ENCODE measurements at places on chromosomes 16 and 17.
A peak's percentile ranks its signal among the peaks of the same experiment; 100 is the strongest.

GRCh38 chr17:37640015-37640414 is 3.2 kb downstream of the DDX52 start:
- no peak for DNase-seq

DNA sequence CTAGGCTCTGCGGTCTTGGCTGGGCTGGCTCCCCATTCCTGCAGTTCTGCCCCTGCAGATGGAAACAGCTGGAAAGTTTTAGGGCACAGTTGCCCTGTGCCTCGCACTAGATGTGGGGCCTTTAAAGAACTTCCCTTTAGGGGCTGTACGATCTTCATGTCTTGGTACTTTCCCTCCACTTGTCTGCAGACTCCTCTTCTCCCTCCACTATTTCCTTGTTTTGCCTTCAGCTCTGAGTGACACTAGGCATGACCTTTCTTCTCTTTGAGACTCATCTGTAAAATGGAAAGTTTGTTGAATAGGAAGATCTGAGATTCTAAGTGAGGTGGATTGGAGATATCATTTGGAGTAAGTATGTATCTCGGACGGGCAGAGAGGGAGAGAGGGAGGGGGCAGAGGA is 6.3 kb upstream of the TAC4 start:
- no peak for DNase-seq

GRCh38 chr17:75684924-75685323 is 17.8 kb downstream of the SAP30BP start:
- DNase-seq: peak; percentile 80

- no peak for DNase-seq
Observed at GRCh38 chr17:43517161-43517560, 29.0 kb downstream of the ETV4 start.

DNA sequence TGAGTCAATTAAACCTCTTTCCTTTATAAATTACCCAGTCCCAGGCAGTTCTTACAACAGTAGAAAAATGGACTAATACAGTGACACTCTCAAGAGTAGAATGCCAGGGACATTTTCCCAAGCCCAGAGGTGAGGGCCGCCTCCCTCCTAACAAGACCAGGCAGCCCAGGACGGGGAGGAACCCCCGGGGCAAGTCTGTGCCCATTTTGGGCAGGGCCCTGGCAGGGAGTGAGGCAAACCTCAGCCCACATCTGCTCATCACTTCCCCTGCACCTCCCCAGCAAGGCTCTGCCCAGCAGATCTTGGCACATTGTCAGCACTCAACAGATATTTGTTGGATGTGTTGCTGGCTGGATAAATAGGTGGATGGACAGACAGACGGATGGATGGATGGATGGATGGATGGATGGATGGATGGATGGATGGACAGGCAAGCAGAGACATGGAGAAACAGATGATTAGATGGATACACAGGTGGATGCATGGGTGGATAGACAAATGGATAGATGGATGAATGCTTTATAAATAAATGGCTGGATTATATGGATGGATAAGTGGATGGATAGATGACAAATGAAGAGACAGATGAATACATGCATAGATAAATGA is 271.3 kb downstream of the PARN start:
- DNase-seq: no peak

GRCh38 chr17:58364270-58364942 is 12.4 kb upstream of the SUPT4H1 start:
- no peak for DNase-seq

DNA sequence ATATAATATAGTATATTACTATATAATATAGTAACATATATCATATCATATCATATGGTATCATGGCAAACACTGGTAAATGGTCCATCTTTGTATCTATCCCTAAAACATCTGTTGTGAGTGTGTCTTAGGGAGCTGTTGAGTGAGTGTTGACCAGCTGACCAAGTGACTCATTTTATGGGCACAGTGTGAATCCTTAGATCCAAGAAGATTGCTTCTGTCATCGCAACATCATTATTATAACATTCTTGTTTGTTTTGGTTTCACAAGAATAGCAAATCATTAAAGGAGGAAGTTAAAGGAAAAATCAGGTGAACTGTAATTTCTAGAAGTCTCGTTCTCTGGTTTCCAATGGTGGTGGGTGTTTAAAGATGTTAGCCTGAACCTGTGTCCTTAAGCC is 11.7 kb upstream of the MAF start:
- no peak for DNase-seq

DNA sequence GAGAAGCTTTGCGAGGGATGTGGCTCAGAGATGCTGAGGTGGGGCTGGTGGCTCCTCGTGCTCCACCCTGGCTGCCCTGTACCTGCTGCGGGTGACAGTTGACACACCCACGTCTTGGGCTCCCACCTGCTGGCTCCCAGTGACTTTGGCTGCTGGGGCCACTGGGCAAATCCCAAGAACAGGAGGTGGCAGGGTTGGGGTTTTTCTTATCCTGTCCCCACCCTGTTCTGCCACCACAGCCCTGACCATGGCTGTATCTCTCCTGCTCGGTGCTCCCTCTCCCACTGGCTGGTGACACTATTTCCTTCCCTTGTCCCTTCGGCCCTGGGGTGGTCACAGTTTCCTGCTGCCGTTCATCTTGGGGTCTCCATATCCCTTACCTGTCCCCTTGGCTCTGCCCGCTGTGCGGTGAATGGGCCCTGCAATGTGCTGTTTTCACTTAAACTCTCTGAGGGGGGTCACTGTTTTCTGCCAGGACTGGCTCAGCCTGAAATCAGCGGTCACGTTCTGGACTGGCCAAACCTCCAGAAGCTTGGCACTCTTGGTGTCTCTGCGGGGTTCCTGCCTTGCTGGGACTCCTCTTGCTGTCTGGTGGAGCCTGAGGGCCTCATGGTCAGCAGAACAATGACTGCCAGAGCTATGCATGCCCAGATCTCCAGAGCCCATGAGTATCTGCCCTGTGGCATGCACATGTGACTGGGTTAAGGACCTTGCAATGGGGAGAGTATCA is 144.2 kb downstream of the IRF8 start:
- no peak for DNase-seq

GRCh38 chr16:53832896-53833544 is 129.1 kb downstream of the FTO start:
- no peak for DNase-seq

DNA sequence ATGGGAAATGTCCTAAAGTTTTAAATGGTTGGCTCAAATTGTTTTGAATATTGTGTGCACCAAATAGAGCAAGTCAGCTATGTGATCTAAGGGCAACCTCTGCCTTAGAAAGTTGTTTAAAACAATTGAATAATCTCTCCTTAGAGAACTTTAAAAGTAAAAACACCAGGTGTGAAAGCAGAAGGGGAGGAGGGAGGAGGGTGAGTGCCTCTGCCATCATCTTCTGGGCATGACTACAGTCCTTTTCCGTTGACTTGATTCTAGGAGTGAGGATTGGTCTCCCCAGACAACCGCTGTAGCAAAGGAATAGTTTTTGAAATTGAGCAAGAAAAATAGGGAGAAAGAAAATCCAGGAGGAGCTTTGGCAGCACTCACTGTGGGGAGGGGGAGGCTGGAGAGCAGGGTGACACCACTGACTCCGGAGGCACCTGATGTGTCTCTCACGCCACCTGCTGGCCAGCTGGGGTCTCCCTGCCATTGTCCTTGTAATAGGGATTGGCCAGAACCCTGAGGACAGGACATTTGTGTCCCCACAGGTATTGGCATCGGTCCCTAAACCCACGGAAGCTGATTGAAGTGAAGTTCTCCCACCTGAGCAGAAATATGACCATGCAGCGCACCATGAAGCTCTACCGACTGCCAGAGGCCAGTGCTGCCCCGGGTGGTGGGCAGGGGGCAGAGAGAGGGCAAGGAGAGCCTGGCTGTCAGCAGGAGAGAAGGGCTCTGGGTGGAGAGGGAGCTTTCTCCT is 33.3 kb downstream of the PLCD3 start:
- DNase-seq: peak; percentile 54

DNA sequence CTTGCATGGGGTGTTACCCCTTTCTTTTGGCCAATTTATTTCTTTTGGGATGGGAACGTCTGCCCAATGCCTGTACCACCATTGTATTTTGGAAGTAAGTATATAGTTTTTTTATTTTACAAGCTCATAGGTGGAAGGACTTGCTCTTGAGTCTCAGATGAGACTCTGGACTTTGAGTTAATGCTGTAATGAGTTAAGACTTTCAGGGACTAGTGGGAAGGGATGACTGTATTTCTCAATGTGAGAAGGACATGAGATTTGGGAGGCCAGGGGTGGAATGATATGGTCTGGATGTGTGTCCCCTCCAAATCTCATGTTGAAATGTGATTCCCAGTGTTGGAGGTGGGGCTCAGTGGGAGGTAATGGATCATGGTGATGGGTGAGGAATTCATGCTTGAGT is 49.1 kb downstream of the HNF1B start:
- no peak for DNase-seq

DNA sequence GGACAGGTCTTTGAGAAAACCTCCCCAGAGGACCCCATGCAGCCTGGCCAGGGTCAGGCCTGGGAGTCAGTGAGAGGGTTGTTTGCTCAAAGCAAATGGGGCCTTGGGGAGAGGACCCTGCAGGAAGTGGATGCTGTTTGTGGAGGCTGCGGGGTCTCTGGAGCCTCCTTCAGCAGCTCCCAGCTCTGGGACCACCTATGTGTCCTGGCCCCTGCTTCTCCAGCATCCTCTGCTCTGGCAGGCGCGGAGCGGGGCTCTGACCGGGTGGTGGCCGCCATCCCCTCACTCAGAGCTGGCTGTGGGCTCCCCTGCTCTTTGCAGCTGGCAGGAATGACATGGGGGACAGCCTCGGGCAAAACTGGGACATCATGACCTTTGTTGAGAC is 29.8 kb upstream of the CIBAR2 start:
- no peak for DNase-seq

- DNase-seq: no peak
Observed at GRCh38 chr17:55354941-55355340, 66.7 kb downstream of the MMD start.

DNA sequence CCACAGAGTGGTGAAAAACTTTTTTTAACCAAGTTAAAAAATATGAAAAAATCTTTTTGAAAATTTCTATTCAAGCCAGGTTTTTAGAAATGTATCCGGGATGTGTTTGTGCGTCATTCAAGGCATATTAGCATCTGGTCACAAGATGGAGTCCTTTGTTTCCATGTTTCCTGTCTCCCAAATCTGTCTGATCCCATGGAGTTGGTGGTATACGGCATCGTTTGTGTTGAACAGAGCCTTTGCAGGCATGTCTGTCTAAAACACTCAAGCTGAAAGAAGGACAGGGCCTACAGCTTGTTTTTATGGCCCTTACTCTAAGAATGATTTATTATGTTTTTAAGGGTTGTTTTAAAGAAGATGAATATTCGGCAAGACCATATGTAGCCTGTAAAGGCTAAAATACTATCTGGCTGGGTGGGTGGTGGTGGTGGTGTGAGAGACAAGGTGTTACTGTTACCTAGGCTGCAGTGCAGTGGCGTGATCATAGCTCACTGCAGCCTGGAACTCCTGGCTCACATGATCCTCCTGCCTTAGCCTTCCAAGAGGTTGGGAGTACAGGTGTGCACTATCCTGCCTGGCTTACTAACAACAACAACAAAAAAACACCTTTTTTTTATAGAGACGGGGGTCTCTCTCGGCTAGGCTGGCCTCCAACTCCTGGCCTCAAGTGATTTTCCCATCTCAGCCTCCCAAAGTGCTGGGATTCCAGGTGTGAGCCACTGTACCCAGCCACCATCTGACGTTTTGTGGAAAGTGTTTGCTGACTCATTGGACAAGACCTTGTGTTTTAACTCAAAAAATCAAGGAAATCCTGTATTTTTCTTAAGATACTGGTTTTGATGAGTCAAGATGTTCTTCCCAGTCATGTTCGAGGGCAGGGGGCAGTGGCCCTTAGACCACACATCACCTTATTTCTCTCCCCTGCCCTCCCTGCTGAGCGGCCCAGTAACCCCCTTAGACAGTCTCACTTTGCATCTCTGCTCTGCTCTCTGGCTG is 52.2 kb downstream of the NDE1 start:
- peak; percentile 78 for DNase-seq

All from iris pigment epithelial cell (primary cell).